ENCODE measurements at places on chromosomes 6 and 20.

GRCh38 chr6:99121748-99122147 lies 174.0 kb upstream of the FBXL4 start:
- DNase-seq = no peak

DNA sequence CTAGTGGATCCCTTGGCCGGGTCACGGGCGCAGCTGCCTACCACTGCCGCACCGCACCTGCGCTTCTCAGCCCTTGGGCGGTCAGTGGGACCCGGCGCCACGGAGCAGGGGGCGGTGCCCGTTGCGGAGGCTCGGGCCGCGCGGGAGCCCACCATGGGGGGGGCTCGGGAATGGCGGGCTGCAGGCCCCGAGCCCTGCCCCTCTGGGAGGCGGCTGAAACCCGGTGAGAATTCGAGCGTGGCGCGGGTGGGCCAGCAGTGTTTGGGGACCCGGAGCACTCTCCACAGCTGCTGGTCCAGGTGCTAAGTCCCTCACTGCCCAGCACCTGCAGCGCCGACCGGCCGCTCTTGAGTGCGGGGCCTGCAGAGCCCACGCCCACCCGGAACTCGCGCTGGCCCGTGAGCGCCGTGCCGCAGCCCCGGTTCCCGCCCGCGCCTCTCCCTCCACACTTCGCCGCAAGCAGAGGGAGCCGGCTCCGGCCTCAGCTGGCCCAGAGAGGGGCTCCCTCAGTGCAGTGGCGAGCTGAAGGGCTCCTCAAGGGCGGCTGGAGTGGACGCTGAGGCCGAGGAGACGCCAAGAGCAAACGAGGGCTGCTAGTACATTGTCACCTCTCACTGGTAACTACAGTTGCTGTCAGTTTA lies 120.5 kb upstream of the TMEM170B start:
- DNase-seq = no peak

DNA sequence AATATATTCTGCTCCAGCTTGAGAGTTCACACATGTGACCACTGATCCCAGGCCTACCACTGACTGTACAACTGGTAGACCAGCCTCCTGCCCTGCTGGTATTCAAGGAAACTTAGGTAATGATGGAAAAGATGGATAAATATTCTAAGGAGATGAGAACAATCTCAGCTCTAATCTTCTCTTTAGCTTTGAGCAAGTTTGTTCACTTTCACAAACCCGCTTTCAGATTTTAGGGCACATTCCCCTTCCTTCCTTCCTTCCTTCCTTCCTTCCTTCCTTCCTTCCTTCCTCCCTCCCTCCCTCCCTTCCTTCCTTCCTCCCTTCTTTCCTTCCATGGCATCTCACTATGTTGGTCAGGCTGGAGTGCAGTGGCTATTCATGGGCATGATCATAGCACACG lies 88.2 kb upstream of the PHACTR1 start:
- no peak for DNase-seq

DNA sequence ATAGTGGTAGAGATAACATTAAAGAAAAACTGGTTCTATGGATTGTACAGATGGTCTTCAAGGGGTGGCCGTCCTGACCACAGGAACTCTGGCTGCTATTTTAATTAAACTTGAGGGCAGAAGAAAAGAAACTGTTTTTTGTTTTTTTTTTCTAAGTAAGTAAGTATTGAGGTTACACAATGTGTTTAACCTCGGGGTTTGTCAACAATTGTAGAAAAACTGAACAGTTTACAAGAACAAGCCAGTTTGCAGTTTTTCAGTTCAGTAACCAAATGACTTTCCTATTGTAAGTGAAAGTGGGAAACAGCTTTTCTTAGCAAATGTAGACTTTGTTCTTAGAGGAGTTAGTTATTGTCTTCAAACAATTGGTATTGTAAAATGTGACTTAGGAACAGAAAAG lies 77.0 kb downstream of the PLCB1 start:
- no peak for DNase-seq
